Karpas-422 (cell line): ENCODE measurements at places on chromosomes 5 and 9. TPM values are rescaled to one million over a fixed set of nuclear protein-coding genes. Genes with fewer than 3 reads are reported as not detected.

AP3S1 gene
- 137 and 188 TPM in 2 replicates for total RNA-seq

NTNG2 gene
- total RNA-seq: 0.40 and 2.5 TPM in 2 replicates

DNA sequence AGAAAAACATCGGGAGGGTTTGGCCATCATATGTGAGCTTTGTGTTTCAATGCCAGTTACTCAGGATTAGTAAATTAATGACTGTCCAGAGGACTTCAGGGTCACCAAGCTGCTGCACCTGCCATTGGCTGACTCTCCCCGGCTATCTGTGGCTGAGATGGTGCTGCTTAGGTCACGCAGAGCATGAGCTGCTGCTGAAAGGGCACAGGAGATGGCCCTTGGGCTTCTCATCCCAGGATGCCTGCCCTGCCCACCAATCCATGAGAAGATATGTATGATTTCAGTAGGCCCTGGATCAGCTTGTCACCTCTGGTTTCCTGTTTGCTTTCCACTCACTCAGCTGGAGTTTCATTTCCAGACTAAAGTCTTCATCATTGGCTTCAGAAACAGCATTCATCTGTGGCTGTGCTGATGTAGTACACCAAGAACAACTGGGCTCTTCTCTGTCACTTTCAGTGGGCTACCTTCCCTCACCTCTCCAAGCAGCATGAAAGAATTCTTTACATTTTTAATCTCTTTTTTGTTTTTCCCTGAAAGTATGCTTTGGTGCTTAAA lies 2.4 kb upstream of the CATSPER3 start:
- no peak overlapping the region for H3K27ac ChIP-seq
- H3K4me1 ChIP-seq: peaks cover 16% of the 10 kb centered on the region
- H3K27me3 ChIP-seq: no peaks in the 10 kb centered on the region
- H3K4me3 ChIP-seq: no peak overlapping the region

DNA sequence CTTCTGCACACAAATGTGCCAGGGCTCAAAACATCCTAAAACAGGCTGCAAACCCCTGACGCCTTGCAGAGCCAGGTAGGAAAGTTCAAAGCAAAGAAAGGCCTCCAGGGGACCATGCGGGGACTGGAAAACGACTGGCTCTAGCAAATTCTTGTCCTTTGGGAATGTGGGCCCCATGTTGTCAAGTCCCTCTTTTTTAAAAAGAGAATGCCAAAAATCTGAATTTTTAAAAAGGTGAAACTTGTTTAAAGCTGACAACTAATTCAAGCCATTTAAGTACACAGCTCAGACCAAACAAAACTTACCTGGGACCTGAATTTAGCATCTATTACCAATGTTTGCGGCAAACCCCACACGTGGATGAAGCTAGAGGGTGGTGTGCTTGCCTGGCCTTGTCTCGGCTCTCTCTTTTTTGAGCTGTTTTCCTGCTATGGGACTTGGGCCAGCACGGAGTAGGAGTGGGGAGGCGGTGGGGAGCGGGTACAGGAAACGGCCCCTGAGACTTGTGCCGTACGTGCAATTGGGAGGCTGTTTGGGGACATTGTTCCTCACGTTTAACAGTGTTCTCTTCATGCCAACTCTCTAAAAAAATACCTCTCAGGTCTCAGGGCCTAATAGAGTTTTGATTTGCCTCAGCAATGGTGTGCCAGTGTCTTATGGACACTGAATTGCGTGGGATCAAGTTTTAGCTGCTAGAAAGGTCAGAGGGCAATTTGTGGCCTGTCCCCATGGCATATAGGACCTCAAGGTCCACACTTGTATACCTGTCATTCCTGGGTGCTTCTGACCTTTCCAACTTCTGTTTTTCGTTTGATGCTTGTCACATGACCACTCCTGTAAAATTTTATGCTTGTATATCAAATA lies 15.1 kb upstream of the PHF19 start:
- H3K27ac ChIP-seq: peak overlapping the region; percentile 88
- no peak overlapping the region; the same call in 1 of the 2 replicates for H3K4me3 ChIP-seq
- DNase-seq: no peak
- no peaks in the 10 kb centered on the region for H3K27me3 ChIP-seq

- DNase-seq: no peak
- H3K36me3 ChIP-seq: no peaks in the 10 kb centered on the region
- no peaks in the 10 kb centered on the region for H3K27me3 ChIP-seq
- H3K4me3 ChIP-seq: no peak overlapping the region
- H3K27ac ChIP-seq: no peak overlapping the region
Observed at GRCh38 chr9:91680106-91680505, 256.5 kb upstream of the NFIL3 start.

GRCh38 chr5:171783051-171783450 lies 2.6 kb upstream of the SMIM23 start:
- H3K27me3 ChIP-seq: no peaks in the 10 kb centered on the region
- H3K36me3 ChIP-seq: no peaks in the 10 kb centered on the region
- DNase-seq: no peak
- no peaks in the 10 kb centered on the region for H3K4me1 ChIP-seq

DNA sequence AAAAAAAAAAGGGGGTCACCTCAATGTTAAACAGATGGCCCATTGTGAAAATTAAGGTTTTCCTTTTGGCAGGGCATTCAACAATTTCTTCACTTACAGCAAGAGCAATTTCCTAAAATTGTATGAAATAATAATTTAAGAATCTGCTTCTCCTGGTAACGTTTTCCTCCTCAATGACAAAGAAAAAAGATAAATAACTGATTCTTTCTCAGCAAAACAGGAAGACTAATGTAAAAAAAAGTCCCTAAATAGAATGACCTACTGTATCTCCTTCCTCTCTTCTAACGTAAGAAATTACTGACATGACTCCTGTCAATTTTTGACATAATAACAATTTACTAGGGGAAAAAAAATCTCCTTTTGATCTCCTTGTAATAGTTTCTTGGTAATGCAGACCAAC lies 25.5 kb downstream of the ABHD17B start:
- no peaks in the 10 kb centered on the region for H3K27me3 ChIP-seq
- DNase-seq: no peak
- no peak overlapping the region for H3K4me3 ChIP-seq
- no peaks in the 10 kb centered on the region; the same call in 1 of the 2 replicates for H3K4me1 ChIP-seq
- H3K36me3 ChIP-seq: peaks cover 5% of the 10 kb centered on the region; the same call in 1 of the 2 replicates
- H3K27ac ChIP-seq: no peak overlapping the region

- no peaks in the 10 kb centered on the region for H3K36me3 ChIP-seq
- H3K27ac ChIP-seq: no peak overlapping the region
- no peaks in the 10 kb centered on the region for H3K27me3 ChIP-seq
- DNase-seq: no peak
Observed at GRCh38 chr5:107512029-107512428, 158.7 kb downstream of the EFNA5 start.

- H3K36me3 ChIP-seq: no peaks in the 10 kb centered on the region
- H3K27ac ChIP-seq: no peak overlapping the region
- DNase-seq: no peak
- no peaks in the 10 kb centered on the region for H3K4me1 ChIP-seq
- H3K4me3 ChIP-seq: no peak overlapping the region
Observed at GRCh38 chr9:85553475-85553874, 188.3 kb downstream of the AGTPBP1 start.

GRCh38 chr9:35907711-35908503 lies 1.4 kb upstream of the SPAAR start:
- DNase-seq: no peak
- H3K36me3 ChIP-seq: no peaks in the 10 kb centered on the region
- H3K27ac ChIP-seq: no peak overlapping the region
- no peak overlapping the region for H3K4me3 ChIP-seq
- no peaks in the 10 kb centered on the region for H3K4me1 ChIP-seq

DNA sequence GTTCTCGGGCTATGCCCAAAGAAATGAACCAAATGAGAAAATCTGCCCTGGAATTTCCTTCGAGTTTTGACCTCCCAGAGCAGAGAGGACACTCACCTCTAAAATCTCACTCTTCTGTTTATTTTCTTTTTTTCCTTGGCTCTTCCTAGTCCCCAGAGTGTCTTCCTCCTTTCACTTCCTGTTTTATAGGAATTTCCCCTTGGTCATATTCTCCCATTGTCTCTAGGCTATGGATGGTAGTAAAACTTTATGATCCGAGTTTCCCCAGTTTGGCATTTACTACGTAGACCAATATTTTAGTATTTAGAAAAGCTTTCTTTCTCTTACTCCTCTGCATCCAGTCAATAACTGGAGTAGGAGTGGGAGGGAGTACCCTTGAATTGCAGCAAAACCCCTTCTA lies 354.5 kb upstream of the ZNF608 start:
- no peaks in the 10 kb centered on the region for H3K27me3 ChIP-seq
- H3K27ac ChIP-seq: no peak overlapping the region
- no peaks in the 10 kb centered on the region for H3K4me1 ChIP-seq
- H3K4me3 ChIP-seq: no peak overlapping the region

N4BP3 gene
- 1.2 and 4.1 TPM in 2 replicates for total RNA-seq

- no peak overlapping the region for H3K4me3 ChIP-seq
- H3K4me1 ChIP-seq: no peaks in the 10 kb centered on the region
- DNase-seq: no peak
- no peaks in the 10 kb centered on the region for H3K36me3 ChIP-seq
- H3K27me3 ChIP-seq: no peaks in the 10 kb centered on the region
- H3K27ac ChIP-seq: no peak overlapping the region
Observed at GRCh38 chr9:133637451-133638055, 1.4 kb downstream of the DBH start.
